A172 (cell line): ENCODE measurements at places on chromosomes 2 and 18. TPM values are rescaled to one million over a fixed set of nuclear protein-coding genes. Genes with fewer than 3 reads are reported as not detected.
A peak's percentile ranks its signal among the peaks of the same experiment; 100 is the strongest.

GRCh38 chr2:39486071-39486470, 49.0 kb upstream of the MAP4K3 start:
- no peak for DNase-seq

DNA sequence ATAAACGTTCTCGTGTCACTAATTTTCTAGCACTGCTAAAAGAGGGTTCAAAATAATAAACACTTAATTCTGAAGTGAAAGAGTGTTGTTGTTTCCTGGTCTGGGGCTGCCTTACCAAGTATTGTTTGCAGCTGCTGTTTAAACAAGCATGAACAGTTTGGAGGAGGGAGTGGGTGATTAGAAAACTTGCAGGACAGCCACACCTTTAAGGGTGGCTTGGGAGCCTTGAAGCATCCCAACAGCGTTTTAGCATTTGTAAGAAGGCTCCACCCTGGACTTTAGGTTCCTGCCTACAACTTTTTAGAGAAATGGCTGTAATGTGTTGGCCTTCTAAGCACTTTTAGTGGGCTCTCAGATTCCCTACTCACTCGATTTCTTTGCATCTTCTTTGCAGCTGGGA, 371.6 kb downstream of the TGIF1 start:
- DNase-seq = no peak

DNA sequence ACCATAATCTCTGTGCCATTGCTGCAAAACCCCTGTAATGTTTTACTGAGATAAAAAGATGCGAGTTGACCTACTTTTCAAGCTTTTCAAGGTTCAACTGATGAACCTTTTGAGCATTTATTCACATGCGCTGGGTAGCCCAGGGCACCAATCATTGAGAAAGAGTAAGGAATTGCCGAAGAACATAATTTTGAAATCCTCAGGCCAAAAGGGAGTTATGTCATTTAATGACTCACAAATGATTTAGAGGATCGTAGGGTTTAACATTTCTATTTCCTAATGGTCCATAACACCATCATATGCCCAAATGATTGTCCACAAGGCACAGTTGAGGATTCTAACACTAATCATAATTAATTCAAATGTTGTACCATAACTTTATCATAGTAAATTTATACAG, 20.2 kb upstream of the DLX1 start:
- no peak for DNase-seq

DNA sequence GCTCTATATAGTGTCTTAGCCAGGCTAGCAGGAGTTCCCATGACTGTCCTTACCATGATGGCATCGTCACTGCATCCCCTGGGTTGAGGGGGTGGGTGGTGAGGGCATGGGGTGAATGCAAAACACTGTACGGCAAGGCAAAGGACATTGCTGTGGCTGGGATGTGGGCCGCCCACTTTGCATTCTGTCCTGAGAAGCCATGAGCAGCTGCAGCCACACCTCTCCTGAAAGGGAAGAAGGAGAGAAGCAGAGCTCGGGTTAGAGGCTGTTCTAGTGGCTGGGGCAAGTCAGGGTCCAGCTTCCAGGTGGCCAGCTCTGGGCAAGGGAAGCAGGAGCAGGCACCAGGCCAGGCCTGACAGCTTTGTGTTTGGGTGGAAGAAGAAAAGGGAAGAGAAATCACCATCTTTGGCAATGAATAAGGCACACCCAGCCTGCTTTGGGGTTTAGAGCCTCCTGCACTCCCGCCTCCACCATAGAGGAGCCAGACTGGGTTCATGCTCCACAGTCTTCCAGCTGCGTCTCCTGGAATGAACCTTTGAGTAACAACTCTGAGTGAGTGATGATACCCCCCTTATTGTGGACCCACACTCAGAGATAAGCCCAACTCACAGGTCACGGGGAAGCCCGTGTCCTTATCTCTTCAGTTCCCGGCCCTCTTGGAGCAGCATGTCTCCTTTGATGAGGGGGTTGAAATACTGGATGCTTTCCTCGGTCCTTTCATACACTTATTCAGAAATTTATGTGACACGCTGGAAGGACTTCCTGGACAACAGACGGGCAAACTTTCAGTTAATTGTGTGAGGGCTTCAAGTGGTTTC, 63.4 kb downstream of the INPP4A start:
- no peak for DNase-seq

- DNase-seq = no peak
These were observed 5.6 kb upstream of the ASB1 start for GRCh38 chr2:238420878-238421694.

DNA sequence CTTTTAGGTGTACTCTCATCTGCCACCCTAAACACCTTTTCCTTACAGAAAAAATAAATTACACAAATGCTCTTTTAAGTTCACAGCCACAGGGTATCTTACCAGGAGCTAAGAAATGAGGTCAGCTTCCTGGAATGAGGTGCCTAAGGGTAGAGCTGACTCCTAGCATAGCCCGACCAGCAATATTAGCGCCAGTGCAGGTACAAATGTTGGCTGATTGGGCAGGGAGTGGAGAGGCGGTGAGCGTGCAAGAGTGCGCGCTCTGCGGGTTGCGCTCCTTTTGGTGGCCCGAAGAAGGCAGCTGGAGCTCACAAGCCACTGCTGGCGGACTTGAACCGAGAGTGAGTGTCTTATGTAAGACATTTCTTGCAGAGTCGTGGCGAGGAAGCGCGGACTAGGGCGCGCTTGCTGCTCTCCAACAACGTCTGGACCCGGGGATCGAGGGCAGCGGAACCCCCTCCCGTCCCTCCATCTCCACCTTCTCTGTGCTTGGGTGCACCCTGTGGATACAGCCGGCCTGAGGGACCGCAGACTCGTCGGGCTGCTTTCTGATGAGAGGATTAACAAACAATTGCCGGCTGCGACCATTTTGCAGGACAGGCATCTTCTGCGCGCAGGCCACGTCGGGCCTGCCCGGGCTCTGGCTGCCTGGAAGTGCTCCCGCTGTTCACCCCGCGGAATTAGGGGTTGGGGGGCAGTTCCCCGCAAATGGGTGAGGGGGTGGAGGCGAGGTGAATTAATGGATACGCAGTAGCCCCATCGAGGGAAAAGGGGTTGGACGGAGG, 17.3 kb downstream of the BOLA3 start:
- no peak for DNase-seq

GRCh38 chr2:127408004-127408806, 10.0 kb upstream of the PROC start:
- DNase-seq = peak; percentile 75

The MC5R gene
- total RNA-seq = 6.7 and 7.5 TPM in 2 replicates
